ENCODE measurements at places on chromosomes 1 and 21. TPM values are rescaled to one million over a fixed set of nuclear protein-coding genes. Genes with fewer than 3 reads are reported as not detected.

DNA sequence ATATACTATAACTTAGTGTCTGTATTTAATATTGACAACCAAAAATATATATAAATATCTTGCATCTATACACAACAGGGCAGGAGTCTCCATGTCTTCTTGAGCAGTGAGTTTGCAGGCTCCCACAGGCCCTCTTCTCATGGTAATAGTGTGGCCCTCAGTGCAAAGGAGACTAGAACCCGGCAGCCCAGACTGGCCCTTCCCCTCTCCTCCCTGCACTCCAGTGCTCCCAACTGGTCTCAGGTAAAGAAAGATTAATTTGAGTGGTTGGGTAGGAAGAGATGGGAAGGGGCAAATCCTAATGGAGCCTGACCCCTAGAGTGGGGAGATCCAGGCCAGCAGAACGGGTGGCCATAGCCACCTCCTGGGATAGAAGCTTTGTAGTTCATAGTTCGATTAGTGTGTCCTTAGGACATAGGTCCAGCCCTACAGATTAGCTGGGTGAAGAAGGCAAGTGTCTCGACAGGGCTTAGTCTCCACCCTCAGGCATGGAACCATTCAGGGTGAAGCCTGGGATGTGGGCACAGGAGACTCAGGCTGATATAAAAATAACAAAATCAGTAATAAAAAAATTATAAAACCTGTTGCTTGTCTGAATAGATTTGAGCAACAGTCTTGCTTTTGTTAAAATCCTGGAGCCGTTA, 32.3 kb downstream of the SLC2A1 start:
- no peak for DNase-seq
- no peak overlapping the region for H3K27ac ChIP-seq
- peaks cover 25% of the 10 kb centered on the region for H3K36me3 ChIP-seq
- no peak overlapping the region for H3K4me3 ChIP-seq

The SLC22A15 gene
- 1.2 TPM for polyA plus RNA-seq

- H3K4me1 ChIP-seq: no peaks in the 10 kb centered on the region
- H3K36me3 ChIP-seq: no peaks in the 10 kb centered on the region
- H3K4me3 ChIP-seq: no peak overlapping the region
- no peak for DNase-seq
Measured at GRCh38 chr1:4549930-4550329, 104.5 kb upstream of the AJAP1 start.

The PGD gene
- polyA plus RNA-seq: 44.8 TPM

DNA sequence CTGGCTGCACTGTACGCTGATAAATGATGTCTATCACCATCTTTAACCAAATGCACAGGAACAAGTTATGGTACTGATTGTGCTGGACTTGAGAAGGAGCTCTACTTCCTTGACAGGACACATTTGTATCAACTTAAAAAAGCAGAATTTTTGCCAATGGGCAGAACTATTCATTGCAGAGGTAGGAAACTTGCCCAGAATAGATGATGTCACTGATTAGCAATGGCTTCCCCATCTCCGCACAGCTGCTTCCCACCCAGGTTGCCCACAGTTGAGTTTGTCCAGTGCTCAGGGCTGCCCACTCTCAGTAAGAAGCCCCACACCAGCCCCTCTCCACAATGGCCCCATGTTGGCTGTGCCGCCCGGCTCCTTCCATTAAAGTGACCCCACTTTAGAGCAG, 33.4 kb downstream of the CAPN2 start:
- no peak for DNase-seq
- H3K36me3 ChIP-seq: peaks cover 24% of the 10 kb centered on the region
- no peak overlapping the region for H3K4me3 ChIP-seq
- peaks cover 3% of the 10 kb centered on the region for H3K27me3 ChIP-seq
- H3K4me1 ChIP-seq: peaks cover 9% of the 10 kb centered on the region
- H3K27ac ChIP-seq: no peak overlapping the region

- no peak for DNase-seq
- H3K36me3 ChIP-seq: no peaks in the 10 kb centered on the region
- no peak overlapping the region for H3K4me3 ChIP-seq
- H3K27me3 ChIP-seq: peaks cover 7% of the 10 kb centered on the region
- peaks cover 5% of the 10 kb centered on the region for H3K4me1 ChIP-seq
- no peak overlapping the region for H3K27ac ChIP-seq
Measured at GRCh38 chr21:38753114-38753513, 52.6 kb upstream of the ETS2 start.

DNA sequence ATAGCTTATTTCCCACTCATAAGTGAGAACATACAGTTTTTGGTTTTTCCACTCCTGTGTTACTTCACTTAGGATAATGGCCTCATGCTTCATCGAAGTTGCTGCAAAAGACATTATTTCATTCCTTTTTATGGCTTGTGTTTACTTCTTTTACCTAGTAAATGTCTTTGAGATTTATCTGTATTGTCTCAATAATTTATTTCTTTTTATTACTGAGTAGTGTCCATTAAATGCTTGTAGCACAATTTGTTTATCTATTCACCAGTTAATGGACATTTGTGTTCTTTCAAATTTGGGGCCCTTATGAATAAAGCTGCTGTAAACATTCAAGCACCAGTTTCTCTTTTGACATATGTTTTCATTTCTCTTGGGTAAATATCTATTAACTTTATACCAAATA, 86.0 kb downstream of the UCHL5 start:
- H3K36me3 ChIP-seq: peaks cover under 1% of the 10 kb centered on the region
- no peaks in the 10 kb centered on the region for H3K4me1 ChIP-seq
- DNase-seq: no peak
- H3K27ac ChIP-seq: no peak overlapping the region

DNA sequence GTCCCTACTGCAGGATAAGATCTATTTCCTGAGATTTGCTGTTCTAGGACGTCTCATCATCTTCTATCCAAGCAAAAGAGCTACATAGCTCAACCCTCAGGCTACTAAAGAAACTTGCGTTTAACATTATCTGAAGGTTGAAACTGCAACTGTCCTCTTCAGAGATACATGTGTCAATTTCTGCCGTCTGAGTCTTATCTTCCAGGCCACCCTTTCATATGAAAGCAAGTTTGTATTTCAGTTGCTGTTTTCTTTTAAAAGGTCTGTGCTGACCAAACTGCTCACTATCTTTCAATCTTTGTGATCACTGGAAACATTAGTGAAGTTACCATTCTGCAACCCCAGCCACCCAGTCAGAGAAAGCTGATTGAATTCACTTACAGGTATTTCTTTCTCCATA, 108.6 kb upstream of the RAB3GAP2 start:
- H3K27ac ChIP-seq: no peak overlapping the region
- no peak for DNase-seq
- H3K4me3 ChIP-seq: no peak overlapping the region
- H3K27me3 ChIP-seq: peaks cover 8% of the 10 kb centered on the region
- H3K36me3 ChIP-seq: no peaks in the 10 kb centered on the region

GRCh38 chr1:83547901-83548300, 451.0 kb downstream of the TTLL7 start:
- H3K27ac ChIP-seq: no peak overlapping the region
- H3K36me3 ChIP-seq: no peaks in the 10 kb centered on the region
- H3K4me3 ChIP-seq: no peak overlapping the region
- no peaks in the 10 kb centered on the region for H3K27me3 ChIP-seq

The CYP4A11 gene
- polyA plus RNA-seq: not detected

DNA sequence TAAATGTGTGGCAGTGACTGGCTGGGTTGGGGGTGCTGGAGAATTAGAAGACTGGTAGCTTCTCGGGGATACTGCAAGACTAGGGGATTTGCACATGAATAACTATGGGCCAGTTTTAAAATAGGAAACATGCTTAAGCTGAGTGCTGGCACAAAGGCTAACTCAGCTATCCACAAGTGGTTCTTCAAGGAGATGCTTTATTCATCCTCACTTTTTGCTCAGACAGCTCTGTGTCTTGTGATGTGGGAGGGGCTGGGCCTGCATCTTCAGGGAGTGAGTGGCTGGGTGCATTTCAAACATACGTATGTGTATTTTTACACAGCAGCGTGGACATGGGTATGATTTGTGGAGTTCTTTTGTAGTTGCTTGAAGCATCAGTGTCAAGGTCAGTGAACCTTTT, 2.3 kb downstream of the COQ8A start:
- no peaks in the 10 kb centered on the region for H3K36me3 ChIP-seq
- no peak for DNase-seq
- H3K27me3 ChIP-seq: peaks cover 17% of the 10 kb centered on the region

The RPE65 gene
- not detected for polyA plus RNA-seq

The CFHR2 gene
- polyA plus RNA-seq: not detected

The GNAT2 gene
- not detected for polyA plus RNA-seq

The LMX1A gene
- polyA plus RNA-seq: not detected

- H3K4me1 ChIP-seq: no peaks in the 10 kb centered on the region
- no peak overlapping the region for H3K4me3 ChIP-seq
- no peak overlapping the region for H3K27ac ChIP-seq
- H3K27me3 ChIP-seq: peaks cover 12% of the 10 kb centered on the region
- H3K36me3 ChIP-seq: no peaks in the 10 kb centered on the region
- DNase-seq: no peak
Measured at GRCh38 chr1:229897501-229897900, 169.5 kb upstream of the GALNT2 start.

DNA sequence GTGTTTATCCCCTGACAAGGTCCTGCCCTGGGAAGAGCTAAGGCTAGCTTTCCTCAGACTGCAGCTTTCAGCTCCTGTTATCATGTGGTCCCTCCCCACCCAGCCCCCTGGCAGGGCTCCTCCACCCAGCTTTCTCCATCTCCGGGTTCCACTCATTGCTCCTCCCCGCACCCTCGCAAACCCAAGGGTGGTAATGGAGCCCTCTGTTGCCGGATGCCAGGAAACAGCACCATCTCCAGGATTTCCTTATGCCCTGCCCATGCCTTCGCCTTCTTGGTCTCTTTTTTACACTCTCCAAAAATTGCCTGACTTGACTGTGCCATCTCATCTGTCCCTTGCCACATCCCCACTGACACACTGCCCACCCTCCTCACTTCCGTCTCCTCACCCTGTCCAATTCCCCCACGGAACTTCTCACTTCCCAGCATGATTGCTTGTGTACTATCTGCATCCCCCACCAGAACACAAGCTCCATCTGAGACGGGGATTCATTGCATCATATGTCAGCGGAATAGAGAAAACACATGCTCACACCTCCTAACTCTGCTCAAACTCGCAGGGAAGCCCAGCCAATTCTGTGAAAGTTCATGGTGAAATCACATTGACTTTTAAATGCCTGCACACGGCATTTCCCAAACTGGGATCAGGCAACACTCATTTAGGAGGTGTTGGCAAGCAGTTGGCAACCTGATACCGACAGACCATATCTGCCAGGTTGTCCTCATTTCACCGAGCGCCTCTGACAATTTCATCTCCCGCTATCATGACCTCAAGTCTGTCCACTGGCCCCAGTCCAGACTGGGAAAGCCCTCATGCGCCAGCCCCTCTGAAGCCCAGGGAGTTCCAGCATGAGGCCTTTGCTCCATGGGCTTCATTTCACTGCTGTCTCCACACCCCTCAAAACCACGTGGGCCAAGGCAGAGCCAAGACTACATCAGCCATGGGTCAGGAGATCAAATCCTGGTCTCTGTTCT, 201.1 kb downstream of the MATN1 start:
- no peak overlapping the region for H3K4me3 ChIP-seq
- H3K27me3 ChIP-seq: peaks cover 9% of the 10 kb centered on the region
- no peaks in the 10 kb centered on the region for H3K4me1 ChIP-seq

DNA sequence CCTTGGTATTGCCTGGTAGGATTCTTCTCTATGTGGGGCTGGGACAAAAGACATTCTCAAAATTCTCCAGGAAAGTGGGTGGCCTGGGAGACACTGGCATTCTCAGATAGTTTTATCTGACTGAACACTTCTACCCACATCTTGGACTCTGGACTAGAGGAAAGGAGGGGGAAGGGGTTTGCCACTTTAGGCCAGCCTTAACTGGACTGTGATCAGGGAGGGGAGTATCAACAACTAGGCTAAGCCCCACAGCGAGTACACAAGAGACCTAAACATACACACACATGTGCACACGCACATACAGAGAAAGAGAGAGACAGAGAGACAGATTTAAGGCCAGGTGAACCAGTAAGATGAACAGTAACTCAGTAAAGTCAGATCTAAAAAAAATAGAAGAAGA, 1.2 kb upstream of the SEMA6C start:
- no peak overlapping the region for H3K27ac ChIP-seq
- peaks cover 13% of the 10 kb centered on the region for H3K4me1 ChIP-seq
- peaks cover 5% of the 10 kb centered on the region for H3K27me3 ChIP-seq
- H3K36me3 ChIP-seq: peaks cover 3% of the 10 kb centered on the region
- DNase-seq: no peak

The KLHDC9 gene
- not detected for polyA plus RNA-seq

- H3K4me1 ChIP-seq: no peaks in the 10 kb centered on the region
- H3K36me3 ChIP-seq: no peaks in the 10 kb centered on the region
- no peaks in the 10 kb centered on the region for H3K27me3 ChIP-seq
- H3K4me3 ChIP-seq: no peak overlapping the region
Measured at GRCh38 chr21:17146426-17146825, 366.4 kb upstream of the CXADR start.

DNA sequence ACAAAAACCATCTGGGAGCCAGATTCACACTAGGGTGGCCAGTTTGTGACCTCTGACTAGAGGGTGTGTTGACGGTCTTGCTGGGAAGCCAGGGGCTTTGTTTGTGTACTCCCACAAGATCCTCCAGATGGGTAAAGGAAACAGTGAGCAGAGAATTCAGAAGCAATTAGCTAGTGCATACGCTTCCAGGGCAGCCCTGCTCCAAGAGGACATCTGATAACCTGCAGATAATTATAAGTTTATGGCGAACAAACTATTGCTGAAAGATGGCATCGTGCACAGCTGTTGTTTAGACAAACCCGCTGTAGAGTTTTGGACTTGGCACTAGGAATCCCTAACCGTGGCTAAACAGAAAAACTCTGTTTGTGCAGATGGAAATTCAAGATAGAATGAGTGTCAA, 326.4 kb downstream of the TGFB2 start:
- no peaks in the 10 kb centered on the region for H3K4me1 ChIP-seq
- no peaks in the 10 kb centered on the region for H3K36me3 ChIP-seq
- no peak overlapping the region for H3K27ac ChIP-seq
- no peak overlapping the region for H3K4me3 ChIP-seq
- no peak for DNase-seq

DNA sequence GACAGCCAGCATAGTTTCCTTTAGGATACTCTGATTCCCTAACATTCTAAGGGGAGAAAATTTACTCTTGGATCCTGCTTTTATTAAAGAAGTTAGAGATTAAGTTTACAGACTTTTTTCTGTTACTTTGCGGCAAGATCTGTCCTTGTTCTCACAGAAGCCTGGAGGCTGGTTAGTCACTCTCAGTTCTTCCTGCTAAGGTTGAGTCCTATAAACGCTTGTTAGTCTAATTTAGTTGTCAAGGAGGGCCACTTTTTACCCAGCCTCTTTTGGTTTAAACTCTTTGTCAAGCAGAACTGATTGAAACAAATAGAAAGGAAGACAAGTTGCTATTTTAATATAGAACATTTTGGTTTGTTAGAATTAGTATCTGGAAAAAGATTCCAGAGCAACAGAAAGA, 89.7 kb downstream of the C21orf91 start:
- no peak for DNase-seq
- no peak overlapping the region for H3K27ac ChIP-seq
- no peak overlapping the region for H3K4me3 ChIP-seq
- peaks cover under 1% of the 10 kb centered on the region for H3K4me1 ChIP-seq
- no peaks in the 10 kb centered on the region for H3K27me3 ChIP-seq

All from immature natural killer cell (primary cell).